ENCODE measurements at places on chromosomes 4 and X.

GRCh38 chrX:129876771-129877305 lies 29.1 kb upstream of the UTP14A start:
- DNase-seq: peak; percentile 12

- peak; percentile 89 for DNase-seq
These were observed 148.4 kb downstream of the ANKRD50 start for GRCh38 chr4:124564121-124564520.

DNA sequence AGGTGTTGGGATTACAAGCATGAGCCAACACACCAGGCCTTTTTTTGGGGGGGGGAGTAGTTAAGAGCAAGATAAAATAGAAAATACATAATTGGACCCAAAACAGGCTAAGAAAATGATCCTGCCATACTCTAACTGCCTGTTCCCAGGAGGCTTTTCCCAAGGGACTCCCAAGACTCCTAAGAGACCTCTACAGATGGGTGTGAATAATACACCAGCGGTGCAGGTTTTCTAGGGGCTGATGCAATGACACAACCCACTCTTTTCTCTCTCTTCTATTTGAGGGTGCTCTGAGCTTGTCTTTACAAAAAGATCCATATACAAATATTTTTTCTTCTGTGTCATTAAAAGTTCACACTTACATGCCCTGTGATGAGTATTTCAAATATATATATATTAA lies 116.9 kb downstream of the RASL11B start:
- DNase-seq: no peak

- DNase-seq: peak; percentile 67
These were observed 121.6 kb downstream of the RASL11B start for GRCh38 chr4:52983563-52984303.

GRCh38 chr4:139712882-139713281 lies 47.3 kb downstream of the MGST2 start:
- DNase-seq: no peak

DNA sequence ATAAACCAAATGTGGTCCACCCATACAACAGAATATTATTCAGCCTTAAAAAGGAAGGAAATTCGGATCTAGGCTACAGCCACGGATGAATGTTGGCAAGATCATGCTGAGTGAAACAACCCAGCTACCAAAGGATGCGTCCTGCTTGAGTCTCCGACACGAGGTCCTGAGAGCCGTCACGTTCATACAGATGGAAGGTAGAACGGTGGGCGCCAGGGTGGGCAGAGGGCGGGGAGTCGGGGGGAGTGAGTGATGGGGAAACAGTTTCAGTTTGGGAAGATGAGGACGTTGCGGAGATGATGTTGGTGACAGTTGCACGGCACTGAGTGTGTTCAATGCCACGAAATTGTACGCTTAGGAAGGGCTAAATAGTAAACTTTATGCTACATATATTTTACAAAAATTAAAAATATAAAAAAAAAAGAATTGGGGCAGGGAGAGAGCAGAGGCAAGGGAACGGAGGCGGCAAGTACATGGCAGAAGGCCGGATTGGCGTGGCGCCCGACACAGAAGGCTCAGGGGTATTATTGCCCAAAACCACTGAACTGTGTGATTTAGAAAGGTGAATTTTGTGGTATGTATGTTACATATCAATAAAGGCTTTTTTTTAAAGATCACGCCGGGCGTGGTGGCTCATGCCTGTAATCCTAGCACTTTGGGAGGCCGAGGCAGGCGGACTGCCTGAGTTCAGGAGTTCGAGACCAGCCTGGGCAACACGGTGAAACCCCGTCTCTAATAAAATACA lies 14.8 kb upstream of the MXD4 start:
- no peak for DNase-seq

DNA sequence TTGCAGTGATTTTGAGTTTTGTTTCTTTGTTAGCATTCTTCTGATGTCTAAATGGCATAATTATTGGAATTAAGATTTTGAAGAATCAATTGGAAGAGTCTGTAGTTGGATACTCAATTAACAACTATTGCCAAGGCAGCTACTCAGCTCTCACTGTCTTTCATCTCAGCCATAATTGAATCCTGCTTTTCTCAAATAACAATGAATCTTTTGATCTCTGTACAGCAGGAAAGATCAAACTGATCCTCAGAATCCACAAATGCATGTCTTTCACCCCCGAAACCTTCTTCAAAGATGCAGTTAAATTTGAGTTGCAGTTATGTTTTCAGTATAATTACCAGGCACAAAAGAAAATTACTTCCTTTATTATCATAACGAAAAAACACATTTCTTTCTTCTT lies 86.2 kb downstream of the MAD2L1 start:
- no peak for DNase-seq

GRCh38 chrX:65723706-65724105 lies 56.3 kb downstream of the MSN start:
- no peak for DNase-seq

- DNase-seq: no peak
These were observed 73.0 kb upstream of the ADGRG2 start for GRCh38 chrX:19195243-19195610.

GRCh38 chr4:43496188-43496587 lies 603.7 kb downstream of the GRXCR1 start:
- no peak for DNase-seq

GRCh38 chr4:107658400-107659336 lies 61.4 kb downstream of the PAPSS1 start:
- no peak for DNase-seq

DNA sequence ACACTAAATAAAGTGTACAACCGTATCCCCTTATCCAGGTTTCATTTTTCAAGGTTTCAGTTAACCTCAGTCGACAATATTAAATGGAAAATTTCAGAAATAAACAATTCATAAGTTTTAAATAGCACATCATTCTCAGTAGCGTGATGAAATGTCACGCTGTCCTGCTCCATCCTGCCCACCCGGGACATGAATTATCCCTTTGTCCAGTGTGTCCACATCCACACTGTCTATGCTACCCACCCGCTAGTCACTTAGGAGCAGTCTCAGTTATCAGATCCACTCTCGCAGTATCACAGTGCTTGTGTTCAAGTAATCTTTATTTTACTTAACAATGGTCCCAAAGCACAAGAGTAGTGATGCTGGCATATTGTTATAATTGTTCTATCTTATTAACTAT lies 54.7 kb downstream of the FRYL start:
- DNase-seq: no peak

DNA sequence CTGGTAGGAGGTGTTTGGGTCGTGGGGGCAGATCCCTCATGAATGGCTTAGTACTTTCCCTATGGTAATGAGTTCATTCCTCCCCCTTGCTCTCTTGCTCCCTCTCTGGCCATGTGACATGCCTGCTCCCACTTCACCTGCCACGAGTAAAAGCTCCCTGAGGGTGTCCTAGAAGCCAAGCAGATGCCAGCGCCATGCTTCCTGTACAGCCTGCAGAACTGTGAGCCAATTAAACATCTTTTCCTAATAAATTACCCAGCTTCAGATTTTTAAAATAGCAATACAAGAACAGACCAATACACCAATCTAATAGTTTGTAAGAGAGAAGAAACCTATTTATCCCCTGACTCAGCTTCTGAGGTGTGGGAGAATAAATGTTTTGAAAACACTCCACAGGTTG lies 60.5 kb downstream of the FGFBP1 start:
- no peak for DNase-seq

GRCh38 chr4:117549524-117549923 lies 464.1 kb upstream of the TRAM1L1 start:
- DNase-seq: no peak

GRCh38 chr4:173288296-173288695 lies 45.9 kb downstream of the HMGB2 start:
- DNase-seq: peak; percentile 72

GRCh38 chr4:8177552-8177951 lies 18.9 kb upstream of the ABLIM2 start:
- DNase-seq: no peak

DNA sequence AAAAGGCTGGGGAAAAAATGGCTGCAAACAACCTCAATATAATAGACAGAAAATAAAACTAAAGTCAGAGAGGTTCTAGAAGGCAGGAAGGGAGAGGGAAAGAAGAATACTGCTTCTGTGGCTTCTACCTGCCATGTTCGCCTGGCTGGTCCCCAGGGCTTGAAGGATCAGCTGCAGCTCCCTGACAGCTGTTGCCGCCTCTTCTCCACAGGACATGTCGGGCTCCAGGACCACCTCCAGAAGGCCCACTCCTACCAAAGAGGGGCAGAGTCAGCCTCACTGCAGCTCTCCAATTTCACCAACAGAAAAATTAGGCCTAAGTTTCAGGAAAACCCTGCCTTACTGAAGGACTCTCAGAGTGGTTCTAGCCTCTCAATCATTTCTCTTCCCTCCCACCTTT lies 44.9 kb downstream of the GATB start:
- DNase-seq: no peak

DNA sequence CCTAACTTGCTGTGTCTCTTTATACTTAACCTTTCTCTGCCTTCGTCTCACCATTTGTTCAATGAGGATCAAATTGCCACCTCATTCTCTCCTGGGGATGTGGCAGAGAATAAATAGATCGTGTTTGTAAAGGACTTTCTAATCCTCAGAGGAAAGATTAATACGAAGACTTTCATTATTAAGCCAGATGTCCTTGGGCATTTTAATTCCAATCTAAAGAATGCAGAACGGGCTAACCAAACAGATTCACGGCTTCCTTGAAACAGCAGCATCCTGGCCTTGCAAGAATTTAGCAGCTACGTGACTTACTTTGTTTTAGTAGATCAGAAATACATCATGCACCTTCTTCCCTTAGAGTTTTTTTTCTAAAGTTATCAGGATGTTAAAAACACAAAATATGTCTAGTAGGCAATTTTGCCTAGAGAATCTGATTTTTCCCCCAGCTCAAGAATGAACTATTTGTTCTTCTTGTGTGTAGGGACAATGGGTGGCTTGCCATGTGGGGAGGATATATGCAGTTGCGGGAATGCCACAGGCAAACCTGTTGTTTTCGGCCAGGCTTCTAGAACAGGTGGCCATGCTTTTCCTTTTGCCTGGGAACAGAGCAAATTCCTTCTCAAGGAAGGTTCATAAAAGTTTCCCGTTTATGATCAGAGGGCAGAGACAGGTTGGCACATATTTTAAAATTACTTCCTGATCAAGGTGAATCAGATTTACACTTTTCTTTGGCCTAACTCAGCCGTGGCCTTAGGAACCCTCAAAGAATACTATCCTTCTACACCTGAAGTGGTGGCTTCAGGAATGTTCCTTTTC lies 3.0 kb downstream of the MID1 start:
- DNase-seq: no peak

DNA sequence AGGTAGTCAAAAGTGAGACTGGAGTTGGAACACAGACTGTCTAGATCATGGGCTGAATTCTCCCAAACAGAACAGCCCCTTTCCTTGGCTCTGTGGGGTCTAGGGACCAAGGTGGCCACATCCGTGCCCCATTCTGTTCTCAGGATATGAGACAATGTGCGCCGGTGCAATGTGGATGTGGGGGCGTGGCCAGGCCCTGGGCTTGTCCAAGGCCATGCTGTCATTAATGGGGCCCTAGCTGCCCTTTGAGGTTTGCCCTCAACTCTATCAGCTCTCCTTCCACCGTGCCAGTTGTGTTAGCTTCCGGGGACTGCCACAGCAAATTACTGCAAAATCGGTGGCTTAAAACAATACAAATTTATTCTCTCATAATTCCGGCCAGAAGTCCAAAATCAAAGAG lies 312.6 kb downstream of the EVC2 start:
- no peak for DNase-seq

DNA sequence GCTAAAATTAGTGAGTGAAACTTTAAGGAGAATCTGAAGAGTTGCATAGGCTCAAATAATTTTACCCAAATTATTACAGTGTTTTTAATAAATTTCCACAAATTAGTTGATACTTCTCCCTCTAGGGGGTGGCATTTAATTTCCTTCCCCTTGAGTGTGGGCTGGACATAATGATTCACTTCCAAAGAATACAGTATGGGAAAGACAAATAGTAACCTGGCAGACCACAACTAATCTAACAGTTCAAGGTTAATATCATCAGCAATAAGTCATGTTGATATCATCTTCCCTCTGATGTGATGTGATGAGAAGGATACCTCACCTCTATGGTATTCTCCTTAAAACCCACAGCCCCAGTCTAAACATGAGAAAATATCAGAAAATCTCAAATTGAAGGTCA lies 15.5 kb downstream of the PFKFB1 start:
- no peak for DNase-seq

GRCh38 chr4:107740950-107741701 lies 21.1 kb upstream of the PAPSS1 start:
- peak; percentile 90 for DNase-seq

GRCh38 chr4:146029939-146030710 lies 91.5 kb upstream of the ZNF827 start:
- DNase-seq: no peak

- no peak for DNase-seq
These were observed 1.7 kb upstream of the WDR1 start for GRCh38 chr4:10118048-10119004.

DNA sequence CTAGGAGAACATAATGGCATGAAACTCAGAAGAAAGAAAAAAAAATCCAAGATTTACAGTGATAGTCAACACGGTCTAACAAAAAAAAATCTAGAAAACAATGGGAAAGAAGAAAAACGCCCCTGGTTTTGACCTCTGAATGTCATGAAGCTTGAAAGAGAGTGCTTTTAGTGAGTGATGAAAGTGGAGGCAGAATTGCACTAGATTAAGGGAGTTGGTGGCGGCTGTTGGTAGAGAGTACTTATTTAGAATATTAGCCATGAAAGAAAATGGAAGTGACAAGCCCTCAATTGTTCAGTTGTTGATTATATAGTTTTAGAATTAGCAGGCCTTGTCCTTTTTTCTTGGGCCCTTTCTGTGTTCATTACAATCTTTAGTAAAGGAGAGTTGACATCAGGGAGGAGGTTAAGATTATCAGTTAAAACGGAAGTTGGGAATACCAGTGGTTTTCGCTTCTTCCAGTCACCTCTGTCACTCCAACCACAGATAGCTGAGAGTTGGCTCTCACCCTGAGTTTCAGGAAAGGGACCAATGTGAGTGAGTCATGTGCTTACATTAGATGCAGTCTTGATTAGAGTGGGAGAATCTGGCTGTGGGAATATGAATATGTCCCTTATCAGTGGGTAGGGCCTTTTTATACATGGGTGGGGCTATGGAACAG lies 29.7 kb downstream of the EREG start:
- DNase-seq: peak; percentile 14

- DNase-seq: no peak
These were observed 204.6 kb upstream of the SLIT2 start for GRCh38 chr4:20046931-20047677.

DNA sequence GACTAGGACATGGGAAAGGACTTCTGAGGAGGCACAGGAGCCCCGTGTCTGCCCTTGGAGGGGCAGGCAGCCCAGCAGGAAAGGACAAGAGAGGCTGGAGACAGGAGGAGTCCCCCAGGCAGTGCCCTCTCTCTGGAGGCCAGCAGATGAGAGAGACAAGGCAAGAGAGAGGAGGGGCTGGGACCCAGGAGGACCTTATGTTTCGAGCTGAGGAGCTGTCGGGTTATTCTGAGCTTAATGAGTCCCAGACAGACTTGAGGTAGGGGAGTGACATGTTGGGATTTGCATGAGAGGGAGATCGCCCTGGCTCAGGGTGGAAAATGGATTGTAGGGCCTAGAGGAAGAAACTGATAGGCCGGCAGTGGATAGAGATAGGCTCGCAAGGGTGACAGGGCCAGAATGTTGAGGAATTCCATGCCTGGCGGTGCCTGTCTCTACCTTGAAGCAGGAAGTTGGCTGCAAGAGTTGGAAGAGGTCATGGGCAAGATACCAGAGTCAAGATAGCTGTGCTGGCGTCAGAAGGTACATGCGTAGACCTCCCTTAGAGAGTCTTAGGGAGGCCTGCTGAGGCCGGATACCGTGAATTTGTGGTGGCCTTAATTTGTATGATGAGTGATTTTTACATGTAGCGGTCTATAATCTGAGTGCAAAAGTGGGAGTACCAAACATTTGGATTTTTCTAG lies 19.4 kb downstream of the STOX2 start:
- no peak for DNase-seq

GRCh38 chr4:182337366-182337765 lies 94.2 kb downstream of the TENM3 start:
- DNase-seq: no peak

All from lung microvascular endothelial cell (primary cell).